Endothelial cell (in vitro differentiated cells): ENCODE measurements at places on chromosomes 16 and 17. TPM values are rescaled to one million over a fixed set of nuclear protein-coding genes. Genes with fewer than 3 reads are reported as not detected.
A peak's percentile ranks its signal among the peaks of the same experiment; 100 is the strongest.

GRCh38 chr16:5865236-5865635 is 767.6 kb upstream of the EEF2KMT start:
- DNase-seq, result no peak

GRCh38 chr16:79601092-79601930 is 774 bp upstream of the MAF start:
- DNase-seq, result peak; percentile 59

- DNase-seq, result no peak
Observed at GRCh38 chr17:15650741-15651582, 31.5 kb upstream of the FBXW10B start.

DNA sequence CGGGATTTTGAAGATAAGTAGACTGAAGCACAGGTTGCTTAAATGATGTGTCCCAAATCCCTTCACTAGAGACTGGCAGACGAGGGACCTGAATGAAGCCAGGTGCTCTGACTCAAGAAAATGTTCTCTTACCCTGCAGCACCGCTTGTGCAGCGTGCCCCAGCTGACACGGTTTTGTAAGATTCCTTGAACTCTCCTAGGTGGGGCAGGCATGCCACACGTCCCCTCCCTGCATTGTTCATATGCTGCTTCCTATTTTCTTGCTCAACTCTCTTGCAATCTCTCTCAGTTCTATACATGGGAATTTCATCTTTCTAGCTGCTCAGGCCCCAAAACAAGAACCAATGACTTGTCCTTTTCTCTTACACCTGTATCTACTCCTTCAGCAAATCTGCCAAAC is 22.1 kb upstream of the HNF1B start:
- no peak for DNase-seq

- no peak for DNase-seq
Observed at GRCh38 chr16:84159007-84159406, 13.9 kb downstream of the DNAAF1 start.

DNA sequence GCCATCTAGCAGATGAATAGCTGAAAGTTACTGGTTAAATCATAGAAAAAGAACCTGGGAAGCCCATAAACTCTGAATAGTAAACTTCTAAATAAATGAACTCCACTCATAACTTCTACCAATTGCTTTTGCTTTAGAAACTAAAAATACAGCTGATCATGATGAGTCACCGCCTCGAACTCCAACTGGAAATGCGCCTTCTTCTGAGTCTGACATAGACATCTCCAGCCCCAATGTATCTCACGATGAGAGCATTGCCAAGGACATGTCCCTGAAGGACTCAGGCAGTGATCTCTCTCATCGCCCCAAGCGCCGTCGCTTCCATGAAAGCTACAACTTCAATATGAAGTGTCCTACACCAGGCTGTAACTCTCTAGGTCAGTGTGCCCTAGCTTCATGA is 9.7 kb downstream of the KAT7 start:
- DNase-seq, result no peak

- DNase-seq, result no peak
Observed at GRCh38 chr16:64416216-64417005, 705.5 kb downstream of the CDH11 start.

GRCh38 chr17:71111934-71112333 is 942.6 kb downstream of the KCNJ2 start:
- DNase-seq, result no peak

- DNase-seq, result no peak
Observed at GRCh38 chr16:50208460-50208931, 55.4 kb downstream of the TENT4B start.

- DNase-seq, result peak; percentile 31
Observed at GRCh38 chr17:82497483-82498405, 21.8 kb upstream of the FOXK2 start.

DNA sequence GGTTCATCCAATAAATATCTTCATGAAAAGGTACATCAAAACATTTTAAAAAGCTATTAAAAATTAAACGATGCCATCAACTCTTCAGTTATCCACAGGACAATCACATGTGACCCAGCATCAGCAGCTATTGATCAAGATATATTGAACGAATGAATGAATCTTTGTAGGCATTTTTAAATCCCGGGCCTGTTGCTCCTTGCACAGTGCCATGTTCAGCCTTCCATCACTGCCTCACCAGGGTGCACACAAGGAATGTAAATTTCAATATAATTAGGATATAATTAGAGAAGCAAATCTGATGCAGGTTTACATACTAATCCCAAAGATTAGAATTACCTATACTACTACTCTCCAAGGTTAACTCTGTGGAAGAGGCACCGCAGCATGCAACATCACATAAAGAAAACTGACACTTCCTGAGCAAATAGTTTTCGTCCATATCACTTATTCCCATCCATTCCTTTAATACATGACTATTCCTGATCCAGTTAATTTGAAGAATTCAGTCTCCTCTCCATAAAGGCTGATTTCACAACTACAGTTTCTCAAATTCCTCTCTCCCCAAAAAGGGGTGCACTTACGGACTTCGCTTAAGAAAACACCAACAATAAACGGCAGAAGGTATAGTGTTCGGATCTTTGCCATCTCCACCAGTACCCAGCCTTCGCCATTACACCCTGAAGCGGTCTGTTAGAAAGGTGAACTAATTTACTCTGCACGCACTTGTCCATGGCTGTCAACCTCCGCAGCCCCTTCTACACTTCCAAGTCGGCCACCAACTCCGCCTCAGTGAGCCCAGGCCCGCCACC is 938 bp downstream of the NCOR1 start:
- no peak for DNase-seq

DNA sequence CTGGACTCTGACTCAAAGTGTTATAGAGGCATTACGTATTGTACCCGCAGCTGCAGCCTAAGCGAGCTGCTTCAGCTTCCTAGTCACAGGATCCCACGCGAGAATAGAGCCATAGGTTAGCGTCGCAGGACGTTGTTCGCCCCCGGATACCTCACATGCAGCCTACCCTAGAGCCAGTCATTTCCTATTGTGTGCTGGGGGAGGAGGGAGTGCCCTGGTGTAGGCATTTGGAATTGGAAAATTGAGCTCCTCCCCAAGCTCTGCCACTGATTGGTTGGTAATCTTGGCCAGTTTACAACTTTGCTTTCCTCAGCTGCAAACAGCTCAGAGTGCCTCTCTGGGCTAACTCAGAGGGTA is 530 bp downstream of the NAA60 start:
- DNase-seq, result peak; percentile 48

DNA sequence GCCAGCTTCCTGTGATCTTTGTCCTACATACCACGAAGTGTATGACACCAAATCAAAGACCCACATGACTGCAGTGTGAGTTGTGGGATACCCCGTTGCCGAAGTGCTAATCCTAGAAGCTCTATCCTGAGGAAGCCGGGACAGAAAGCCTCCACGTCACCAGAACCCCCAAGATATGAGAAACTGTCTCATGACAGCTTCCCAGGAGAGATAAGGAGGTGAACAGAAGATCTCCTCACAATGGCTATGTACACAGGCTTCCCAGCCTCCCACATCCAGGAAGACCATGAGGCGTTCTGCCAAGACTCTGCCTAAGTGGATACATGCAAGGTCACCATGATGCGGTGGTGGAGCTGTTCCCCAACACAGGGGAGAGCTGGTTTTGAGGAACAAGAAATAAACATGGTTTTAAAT is 37.1 kb downstream of the TRIM25 start:
- no peak for DNase-seq

DNA sequence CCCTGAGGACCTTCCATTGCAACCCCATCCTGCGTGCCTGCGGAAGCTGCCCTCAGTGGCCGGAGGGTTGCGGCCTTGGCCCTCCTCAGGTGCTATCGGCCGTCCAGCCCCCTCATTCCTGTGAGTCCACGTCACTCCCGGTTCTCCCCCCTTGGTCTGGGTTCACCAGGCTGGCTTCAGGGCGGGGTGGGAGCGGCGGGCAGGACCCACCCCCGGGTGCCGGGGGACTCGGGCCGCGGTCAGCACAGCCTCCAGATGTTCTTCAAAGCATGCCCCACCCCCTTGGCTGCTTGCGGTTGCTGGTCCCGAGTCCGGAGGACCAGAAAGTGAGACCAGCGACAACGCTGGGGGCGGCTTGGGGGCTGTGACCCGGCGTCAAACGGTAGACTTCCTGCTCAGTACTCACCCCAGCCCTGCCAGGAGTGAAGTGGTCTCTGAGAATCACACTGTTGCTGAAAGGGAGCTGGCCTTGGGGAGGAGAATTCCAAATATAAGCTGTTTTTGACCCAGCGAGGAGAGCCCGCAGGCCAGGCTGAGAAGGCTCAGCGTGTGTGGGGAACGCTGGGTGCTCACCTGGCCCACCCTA is 4.5 kb downstream of the ZNF469 start:
- DNase-seq, result no peak

DNA sequence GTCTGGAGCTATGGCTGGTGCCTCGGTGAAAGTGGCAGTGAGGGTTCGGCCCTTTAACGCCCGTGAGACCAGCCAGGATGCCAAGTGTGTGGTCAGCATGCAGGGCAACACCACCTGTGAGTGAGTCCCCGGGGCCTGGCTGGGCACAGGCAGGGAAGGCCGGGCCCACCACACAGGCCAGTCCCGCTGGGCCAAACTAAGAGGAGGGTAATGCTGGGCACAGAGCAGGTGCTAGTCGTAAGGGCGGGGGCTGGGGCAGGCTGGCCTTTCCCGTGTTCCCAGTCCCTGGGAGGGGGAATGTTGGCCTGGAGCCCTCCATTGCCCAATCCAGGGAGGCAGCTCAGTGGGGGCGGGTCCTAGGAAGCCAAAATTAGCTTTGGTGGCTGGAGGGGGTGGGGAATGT is 2.5 kb downstream of the KIF1C start:
- no peak for DNase-seq

DNA sequence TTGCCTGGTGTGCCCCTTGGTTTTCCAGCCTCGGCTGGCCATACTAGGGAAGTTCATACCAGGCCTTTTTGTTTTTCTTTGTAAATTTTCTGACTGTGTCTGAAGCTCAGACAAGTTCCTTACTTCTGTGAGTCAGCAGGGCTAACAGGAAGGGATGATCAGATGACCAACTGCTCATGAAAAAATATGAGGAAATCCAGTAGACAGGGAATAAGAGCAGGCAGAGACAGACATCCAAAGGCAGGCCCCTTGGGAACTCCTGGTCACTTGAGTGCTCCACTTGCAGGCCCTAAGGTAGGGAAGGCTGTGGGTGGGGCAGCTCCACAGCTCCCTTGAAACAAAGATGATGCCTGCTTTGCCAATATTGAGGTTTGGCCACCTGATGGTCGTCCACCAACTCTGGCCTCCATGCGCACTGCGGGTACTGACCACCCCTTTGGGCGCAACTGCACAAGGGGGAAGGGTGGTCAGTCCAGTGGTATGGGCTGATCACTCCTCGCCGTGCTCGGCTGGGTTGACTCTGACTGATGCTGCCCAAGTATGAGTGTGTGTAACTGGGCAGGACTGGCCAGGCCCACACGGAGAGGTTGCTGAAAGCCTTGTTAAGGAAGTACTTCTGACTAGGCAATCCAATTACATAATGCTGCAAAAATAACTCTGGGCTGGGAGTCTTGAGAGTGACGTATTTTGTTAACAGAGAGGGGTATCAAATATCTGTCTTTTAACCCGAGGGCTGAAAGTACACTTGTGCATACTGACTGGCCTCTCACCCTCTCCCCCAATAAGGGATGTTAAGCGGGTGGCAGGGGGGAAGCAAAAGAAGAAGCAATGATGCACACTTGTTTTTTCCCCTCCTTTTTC is 20.8 kb upstream of the ZFHX3 start:
- no peak for DNase-seq

DNA sequence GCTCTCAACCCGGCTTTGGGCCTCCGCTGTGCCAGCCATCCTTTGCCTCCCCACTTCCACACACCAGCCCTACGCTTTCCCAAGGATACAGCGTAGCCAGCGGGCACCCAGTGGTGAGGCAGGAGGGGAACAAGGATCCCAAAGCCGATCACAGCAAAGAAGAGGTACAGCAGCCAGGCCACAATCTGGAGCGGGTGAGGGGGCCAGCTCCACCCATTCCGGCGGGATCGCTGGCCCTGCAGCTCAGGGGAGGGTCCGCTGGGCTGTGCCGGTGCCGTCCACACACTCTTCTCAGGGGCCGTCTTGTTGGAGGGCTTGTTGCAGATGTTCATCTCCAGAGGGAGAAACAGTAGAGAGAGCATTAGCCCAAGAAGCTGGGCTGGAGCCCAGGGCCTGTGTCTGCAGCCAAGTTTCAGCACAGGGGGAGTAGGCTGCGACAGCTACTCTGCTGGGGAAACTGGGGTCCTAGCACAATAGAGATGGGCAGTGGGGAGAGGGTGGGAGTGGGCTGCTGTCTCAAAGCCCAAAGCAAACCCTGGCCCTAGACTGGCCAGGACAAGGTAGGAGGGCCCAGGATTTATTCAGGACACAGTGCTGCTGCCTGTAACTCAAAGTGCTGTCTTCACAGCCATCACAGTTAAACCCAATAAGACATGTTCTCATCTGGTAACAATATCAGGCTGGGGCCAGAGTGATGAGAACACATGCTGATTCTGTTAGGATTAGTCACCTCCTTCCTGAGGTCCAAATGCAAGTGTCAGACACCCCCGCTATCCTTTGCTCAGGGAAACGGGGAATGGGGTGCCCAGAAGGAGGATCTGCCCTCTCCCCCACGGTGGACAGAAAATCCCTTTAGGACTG is 9.9 kb downstream of the ZDHHC1 start:
- DNase-seq, result no peak

DNA sequence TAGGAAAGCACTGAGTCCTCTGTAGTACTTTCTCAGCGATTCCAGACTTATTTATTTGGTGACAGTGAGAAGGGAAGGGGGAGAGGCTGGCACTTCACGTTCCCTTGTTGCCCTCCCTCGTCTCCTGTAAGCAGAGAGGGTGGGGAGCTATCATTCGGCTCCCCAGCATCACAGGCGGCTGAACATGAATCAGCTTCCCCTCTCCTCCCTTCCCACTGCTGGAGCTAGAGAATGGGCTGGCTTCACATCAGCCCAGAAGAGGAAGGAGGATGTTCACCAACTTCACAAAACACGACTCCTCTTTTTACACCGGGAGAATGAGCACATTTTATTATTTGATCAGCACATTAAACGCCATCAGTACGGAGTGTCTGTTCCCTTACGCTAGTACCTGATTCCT is 6.7 kb upstream of the CMIP start:
- DNase-seq, result no peak

DNA sequence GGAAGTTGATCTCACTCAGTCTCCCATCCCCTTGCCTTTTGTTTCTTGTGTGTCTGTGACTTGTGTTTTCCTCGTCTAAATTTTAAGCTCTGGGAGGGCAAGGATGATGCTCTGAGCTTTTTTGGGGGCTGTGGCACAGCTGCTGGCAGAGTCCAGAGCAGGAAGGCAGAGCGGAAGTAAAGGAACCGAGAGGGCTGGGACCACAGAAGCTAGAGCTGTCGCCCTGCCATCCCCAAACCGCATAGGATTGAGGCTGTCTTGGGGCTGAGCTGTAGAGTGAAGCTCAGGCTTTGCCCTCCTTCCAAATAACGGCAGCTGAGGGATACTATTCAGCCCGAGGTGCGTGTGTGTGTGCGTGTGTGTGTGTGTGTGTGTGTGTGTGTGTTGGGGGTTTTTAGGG is 3.8 kb upstream of the DNAH2 start:
- DNase-seq, result no peak

Gene DHX40
- total RNA-seq, result 26.3 TPM

Gene COX6A2
- total RNA-seq, result not detected

Gene COL1A1
- total RNA-seq, result 6.8 TPM

Gene NHLRC4
- 0.69 TPM for total RNA-seq

Gene CCDC43
- total RNA-seq, result 26.1 TPM

Gene SLC25A39
- 124 TPM for total RNA-seq

Gene KRTAP9-2
- not detected for total RNA-seq

Gene NPIPB6
- total RNA-seq, result 1.5 TPM

Gene ZNF594
- total RNA-seq, result 11.6 TPM

Gene TMC7
- 16.9 TPM for total RNA-seq

Gene TBCD
- 207 TPM for total RNA-seq
